Forelimb muscle (tissue), 1 donor: ENCODE measurements at places on chromosomes 7 and 10. TPM values are rescaled to one million over a fixed set of nuclear protein-coding genes. Genes with fewer than 3 reads are reported as not detected.

- DNase-seq: no peak
Measured at GRCh38 chr10:25180801-25181200, 6.0 kb downstream of the GPR158 start.

- no peak for DNase-seq
Measured at GRCh38 chr7:124349443-124349842, 316.6 kb upstream of the TMEM229A start.

GRCh38 chr7:91320366-91321078, 56.3 kb downstream of the FZD1 start:
- no peak for DNase-seq

LEP gene
- polyA plus RNA-seq: not detected

- DNase-seq: no peak
Measured at GRCh38 chr7:11714676-11715075, 117.3 kb downstream of the THSD7A start.

C10orf143 gene
- polyA plus RNA-seq: 2.7 TPM

GRCh38 chr10:113435881-113436280, 117.0 kb upstream of the HABP2 start:
- DNase-seq: no peak

DNA sequence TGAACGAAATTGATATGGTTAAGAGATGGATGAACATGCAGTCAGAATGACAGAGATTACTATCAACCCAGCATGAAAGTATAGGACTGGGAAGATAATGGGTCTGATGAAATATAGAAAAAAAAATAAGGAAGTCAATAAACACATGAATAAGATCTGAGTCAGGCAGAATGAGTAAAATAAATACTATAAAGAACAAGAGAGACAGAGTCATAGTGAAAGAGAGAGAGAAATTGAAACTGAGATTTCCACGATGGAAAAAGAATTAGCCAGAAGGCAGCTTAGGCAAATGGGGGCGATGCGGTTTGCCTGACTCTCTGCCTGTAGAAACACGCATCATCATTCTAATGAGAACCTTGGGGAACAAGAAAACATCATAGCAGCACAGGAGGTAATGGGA, 26.6 kb downstream of the SEMA3D start:
- no peak for DNase-seq

ATOH7 gene
- 0.15 TPM for polyA plus RNA-seq

- DNase-seq: no peak
Measured at GRCh38 chr7:93046641-93047040, 71.1 kb downstream of the SAMD9 start.

DNA sequence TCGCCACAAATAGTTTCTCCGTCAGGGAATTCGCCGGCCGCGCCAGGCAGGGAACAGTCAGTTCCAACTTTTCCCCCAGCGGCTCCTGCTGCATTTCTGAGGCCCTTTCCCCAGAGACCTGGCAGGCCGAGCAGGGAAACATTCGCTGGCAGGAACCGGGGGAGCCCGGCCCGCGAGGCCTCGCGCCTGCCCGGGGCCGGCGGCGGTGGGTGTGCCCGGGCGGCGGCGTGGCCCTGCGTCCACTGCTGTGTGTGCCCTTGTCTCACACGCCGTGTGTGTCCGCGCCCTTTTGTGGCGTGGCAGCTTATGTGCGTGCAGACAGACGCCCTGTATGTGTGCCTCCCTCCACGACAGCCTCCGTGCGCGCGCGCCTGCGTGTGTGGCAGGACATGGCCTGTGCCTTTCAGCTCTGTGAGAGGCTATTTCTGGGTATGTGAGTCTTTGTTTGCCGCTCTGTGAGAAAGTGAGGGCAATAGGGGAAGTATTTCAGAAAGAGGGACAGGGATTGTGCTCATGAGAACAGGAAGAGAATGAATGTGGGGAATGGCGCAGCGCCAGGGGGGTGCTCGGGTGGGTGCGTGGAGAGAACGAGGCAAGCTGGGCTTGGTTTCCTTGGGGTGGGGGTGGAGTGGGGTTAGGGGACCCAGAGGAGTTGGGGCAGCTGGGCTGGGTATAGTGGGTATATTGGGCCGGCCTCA, 689 bp upstream of the SMARCD3 start:
- no peak for DNase-seq

DNA sequence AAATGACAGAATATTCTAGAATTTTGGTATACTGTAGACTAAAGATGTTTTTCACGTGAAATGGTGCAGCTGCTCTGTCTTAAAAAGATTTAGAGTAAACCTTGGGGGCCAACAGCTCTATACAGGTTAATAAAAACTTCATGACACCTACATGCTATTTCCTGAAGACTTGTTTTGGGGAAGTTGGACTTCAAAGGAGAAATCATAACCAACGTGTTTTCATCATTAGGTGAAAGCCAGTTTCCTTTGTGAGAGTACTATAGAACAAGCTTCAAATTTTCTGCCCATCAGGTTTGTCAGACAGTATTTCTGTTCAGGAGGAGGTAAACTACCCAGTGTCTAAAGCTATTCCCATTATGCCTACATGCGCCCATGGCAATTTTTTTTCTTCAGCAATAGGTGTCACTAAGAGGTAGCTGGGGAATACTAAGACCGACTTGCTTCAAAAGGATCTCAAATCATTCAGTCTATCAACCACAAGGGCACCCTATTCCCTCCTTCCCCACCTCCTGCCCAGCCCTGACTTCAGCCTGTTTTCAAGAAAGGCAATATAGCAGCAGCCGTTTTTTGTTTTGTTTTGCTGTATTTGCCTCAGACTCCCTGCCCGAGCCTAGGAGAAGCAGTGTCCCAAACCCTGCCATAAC, 237.3 kb upstream of the SP8 start:
- DNase-seq: no peak

DNA sequence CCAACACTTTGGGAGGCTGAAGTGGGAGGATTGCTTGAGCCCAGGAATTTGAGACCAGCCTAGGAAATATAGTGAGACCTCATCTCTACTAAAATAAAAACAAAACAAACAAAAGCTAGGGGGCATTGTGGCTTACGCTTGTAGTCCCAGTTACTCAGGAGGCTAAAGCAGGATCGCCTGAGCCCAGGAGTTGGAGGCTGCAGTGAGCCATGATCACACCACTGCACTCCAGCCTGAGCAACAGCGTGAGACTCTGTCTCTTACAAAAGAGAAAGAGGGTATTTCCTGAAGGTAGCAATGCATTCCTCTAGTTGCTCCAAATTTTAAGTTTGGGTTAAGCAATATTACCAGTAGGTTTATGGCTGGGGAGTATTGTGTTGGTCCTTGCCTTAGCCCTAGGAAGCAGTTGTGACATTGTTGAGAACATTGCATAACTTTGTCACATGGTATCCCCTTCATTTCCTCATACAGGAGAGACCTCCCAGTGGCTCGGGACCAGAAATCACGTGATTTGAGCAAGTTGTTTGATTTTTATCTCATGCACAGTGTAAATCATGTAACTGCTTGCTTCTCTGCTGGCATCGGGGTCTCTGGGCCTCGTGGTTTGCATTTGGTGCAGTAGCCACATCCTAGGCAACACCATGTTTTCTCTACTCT, 23.3 kb upstream of the SMARCD3 start:
- no peak for DNase-seq

DKK1 gene
- 0.53 TPM for polyA plus RNA-seq

MIOS gene
- polyA plus RNA-seq: 28.3 TPM
